ENCODE measurements at places on chromosomes 11 and 22.
A peak's percentile ranks its signal among the peaks of the same experiment; 100 is the strongest.

DNA sequence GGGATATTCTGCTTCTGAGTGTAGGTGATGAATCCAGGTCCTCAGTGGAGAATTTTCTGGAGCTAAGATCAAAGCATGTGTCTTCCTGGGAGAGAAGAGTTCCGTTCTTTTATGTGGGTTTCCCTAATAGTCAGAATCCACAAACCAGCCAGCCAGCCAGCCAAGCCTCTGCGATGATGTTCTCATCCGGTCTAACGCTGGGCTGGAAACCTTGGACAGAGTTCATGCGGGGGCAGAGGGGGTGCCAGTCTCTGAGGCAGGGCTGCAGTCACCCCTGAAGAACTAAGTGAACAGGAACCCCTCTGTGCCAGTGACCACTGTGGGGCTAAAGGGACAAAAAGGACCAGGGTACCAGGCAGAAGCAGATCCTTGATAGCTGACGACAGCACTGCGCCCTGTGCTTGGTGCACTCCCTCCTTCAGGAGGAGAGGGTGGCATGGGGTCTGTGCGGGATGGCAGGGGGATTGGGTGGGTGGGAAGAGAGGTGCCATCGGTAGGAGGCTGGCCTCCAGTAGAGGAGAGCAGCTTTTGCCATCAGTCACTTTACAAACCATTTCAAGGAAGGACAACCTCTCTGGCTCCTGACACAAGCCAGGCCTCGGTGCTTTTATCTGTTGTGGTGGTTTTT is 27.1 kb downstream of the ADAMTS15 start:
- DNase-seq = no peak

DNA sequence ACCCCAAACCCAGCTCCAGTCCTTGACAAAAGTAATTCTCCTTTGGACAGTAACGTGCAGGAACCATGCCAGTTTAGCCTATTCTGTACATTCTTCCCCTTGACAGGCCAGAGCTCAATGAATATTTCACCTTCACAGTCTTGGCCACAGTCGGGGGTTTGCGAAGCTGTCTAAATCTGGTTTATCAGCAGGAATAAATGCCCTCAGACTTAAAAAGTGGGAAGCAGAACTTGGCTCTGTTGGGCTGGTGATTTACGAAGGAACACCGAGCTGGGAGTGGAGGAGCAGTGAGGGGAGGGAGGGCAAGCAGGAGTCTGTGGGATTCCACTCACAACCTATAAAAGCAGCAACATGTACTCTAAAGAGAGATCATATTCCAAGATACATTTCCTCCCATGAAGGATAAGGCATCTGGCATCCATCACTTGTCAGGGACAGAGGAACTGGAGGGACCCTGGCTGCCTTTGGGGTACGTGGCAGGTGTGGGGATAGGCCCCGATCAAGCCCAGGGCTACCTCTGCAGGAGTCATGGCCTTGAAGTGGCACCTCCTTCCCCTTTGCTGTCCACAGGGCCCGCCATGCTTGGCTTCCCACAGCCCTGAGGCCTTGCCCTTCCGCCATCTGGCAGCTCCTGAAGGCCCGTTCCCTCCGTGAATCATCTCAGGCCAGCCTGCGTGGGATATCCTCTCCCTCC is 154.3 kb downstream of the ADAMTS15 start:
- DNase-seq = no peak

GRCh38 chr11:101326141-101326540 is 196.5 kb upstream of the PGR start:
- DNase-seq = no peak

DNA sequence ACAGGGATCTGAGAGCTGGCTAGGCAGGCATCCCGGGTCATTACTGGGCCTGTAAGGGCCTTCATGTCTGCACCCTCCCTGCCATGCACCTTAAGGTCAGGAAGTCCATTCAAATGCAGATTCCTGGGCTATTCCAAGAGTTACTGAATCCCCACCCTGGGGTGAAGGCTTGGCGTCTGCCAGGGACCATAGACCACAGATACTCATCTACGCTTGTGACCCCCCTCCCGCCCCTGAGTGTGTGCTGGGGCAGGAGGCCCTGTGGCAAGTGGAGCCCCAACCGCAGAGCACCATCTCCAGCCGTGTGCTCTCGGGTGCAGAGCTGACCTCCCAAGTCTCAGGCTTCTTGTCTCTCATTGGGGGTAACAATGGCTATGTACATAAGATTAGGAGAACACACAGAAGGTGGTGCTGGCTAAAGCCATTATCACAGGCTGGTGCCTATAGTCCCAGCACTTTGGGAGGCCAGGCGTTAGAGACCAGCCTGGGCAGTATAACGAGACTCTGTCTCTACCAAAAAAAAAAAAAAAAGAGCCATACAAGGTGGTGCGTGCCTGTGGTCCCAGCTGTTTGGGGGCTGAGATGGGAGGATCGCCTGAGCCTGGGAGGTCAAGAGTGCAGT is 19.1 kb upstream of the KCNQ1OT1 start:
- DNase-seq = no peak

DNA sequence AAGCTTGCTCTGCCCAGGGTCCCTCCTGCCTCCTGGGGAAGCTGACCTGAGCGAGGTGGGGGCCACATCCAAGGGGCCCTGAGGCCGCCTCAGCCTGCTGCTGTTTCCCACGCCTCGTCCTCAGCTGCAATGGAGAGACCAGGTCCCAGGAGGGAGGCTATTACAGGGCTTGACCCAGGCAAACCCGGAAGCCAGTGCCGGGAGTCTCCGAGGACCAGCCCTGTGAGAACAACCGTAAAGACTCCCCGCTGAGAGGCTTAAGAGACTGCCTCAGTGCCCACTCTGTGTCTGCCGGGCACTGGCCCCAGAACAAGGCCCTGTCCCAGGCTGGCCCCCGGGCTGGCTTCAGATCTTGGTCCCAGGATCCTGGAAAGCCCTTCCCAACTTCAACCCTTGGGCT is 124.3 kb upstream of the FGF3 start:
- no peak for DNase-seq

DNA sequence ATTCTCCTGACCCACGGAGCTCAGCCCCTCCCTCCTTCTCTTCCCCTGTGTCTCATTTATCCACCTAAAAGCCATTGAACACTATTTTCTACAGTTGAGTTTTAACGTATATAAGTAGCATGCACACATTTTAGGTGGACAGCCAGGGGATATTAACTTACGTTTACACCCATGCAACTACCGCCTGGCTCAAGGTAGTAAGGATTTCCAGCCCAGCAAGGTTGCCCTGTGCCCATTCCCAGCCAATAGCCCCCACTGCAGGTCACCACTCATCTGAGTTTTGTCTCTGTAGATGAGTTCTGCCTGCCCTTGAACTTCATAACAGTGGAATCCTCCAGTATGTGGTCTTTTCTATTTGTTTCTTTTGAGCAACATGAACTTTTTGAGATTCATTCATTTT is 65.4 kb downstream of the SMIM38 start:
- no peak for DNase-seq

GRCh38 chr11:6307876-6308275 is 12.4 kb downstream of the CAVIN3 start:
- no peak for DNase-seq

DNA sequence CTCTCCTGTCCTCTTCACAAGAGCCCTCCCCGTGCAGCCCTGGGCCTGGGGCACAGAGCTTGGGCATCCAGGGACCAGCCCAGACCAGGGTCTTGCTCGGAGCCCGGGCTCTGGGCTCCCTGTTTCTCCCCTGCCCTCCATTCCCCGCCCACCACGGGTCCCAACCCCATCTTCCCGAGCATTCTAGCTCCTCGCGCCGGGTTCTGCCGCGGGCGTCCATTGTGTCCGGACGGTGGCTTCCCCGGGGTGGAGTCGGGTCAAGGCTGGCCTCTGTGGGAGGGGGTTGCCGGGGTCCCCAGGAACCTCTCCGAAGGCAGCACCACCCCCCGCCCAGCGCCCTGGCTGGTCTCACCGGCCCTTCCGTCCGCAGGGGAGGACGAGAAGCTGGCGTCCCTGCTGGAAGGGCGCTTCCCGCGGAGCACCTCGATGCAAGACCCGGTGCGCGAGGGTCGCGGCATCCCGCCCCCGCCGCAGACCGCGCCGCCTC is 18.1 kb upstream of the ACR start:
- DNase-seq = no peak

- DNase-seq = peak; percentile 72
These were observed at the start of gene SLC25A22 for GRCh38 chr11:798093-798713. TSS of gene SLC25A22 (minus strand) at chr11:798281. CDS start at chr11:795006, 3,275 bp downstream.

GRCh38 chr22:24894220-24894975 is 52.1 kb downstream of the LHFPL7 start:
- peak; percentile 7 for DNase-seq

- no peak for DNase-seq
These were observed 330.3 kb upstream of the PITPNB start for GRCh38 chr22:28249402-28249801.

- no peak for DNase-seq
These were observed 9.2 kb upstream of the GAB2 start for GRCh38 chr11:78426845-78427244.

DNA sequence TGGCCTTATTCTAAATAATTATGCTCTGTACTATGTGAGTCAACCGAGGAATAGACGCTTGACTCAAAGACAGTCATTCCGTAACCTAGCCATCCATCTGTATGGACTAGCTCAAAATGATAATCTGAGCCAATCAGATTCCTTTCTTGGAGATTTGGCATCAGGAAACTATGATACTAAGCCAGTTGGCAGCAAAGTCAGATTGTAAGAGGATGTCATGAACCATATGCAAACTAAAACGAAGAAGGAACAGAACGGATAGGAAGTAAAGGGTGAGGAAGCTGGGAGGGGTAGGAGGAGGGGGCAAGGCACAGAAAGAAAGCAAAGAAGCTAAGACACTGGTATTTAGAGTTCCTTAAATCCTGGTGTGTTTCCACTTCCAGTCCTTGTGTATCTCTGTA is 10.7 kb upstream of the SESN3 start:
- DNase-seq = no peak

- DNase-seq = no peak
These were observed 13.1 kb upstream of the CENATAC start for GRCh38 chr11:118984825-118985224.

DNA sequence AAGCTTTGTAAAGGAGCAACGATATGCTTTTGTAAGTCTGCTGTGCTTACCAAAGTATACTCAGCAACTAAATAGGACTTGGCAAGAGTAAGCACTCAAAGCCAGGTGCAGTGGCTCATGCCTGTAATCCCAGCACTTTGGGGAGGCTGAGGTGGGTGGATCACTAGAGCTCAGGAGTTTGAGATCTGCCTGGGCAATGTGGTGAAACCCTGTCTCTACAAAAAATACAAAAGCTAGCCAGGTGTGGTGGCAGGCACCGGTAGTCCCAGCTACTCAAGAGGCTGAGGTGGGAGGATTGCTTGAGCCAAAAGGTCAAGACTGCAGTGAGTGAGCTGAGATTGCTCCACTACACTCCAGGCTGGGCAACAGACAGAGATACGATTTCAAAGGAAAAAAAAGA is 67.5 kb downstream of the PAK1 start:
- no peak for DNase-seq

- peak; percentile 90 for DNase-seq
These were observed 1.5 kb downstream of the CASTOR1 start for GRCh38 chr22:30287648-30288418.

GRCh38 chr11:83363312-83363711 is 77.1 kb upstream of the CCDC90B start:
- no peak for DNase-seq

- no peak for DNase-seq
These were observed 164.4 kb downstream of the TEAD1 start for GRCh38 chr11:12838463-12839123.

DNA sequence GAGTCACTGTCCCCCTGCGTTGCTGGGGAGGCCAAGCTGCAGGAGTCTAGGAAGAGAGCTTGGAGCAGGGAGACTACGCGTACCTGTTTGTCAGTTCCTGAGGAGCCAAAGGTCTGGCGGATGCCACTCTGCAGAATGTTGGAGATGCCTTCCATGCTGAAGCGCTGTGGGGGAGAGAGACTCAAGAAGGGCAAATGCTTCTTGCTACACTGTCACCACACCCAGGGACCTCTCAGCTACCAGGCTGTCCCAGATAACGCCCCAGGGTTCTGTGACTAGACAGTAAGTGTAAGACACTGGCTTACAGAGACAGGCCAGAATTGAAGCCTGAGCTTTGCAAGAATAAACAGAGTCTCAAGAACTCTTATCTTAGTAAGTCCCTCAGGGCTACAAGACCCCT is 42.0 kb downstream of the FEZ1 start:
- DNase-seq = no peak

DNA sequence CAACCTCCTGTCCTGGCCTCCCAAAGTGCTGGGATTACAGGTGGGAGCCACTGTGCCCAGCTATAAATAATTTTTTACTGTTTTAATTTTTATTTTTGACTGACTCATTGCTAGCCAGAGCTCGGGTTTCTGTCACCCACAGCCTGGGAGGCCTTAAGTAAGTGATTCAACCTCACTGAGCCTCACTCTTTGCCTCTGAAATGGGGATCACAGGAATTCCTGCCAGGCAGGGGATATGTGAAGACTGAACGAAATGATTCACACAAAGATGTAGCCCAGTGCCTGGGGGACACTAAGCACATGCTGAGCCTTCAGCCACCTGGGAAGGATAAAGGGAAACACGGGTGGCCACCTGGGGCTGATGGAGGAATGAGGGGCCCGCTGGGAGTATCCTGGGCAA is 3.8 kb upstream of the LRRC74B start:
- DNase-seq = no peak

DNA sequence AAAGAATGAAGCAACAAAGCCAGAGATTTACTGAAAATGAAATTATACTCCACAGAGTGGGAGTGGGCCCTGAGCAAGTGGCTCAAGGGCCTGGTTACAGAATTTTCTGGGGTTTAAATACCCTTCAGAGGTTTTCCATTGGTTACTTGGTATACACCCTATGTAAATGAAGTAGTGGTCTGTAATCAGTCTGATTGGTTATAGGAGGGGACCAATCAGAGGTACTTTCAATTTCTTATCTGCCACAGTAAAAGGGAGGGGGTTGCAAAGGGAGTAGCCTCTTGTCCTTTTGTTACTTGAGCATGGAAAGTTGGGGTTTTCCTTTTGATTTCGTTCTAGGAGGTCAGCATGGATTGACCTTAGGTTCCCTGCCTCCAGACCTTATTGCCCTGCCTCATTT is 63.5 kb downstream of the ATM start:
- DNase-seq = no peak

- no peak for DNase-seq
These were observed 360.5 kb downstream of the BUD13 start for GRCh38 chr11:116412118-116412889.

GRCh38 chr11:66311470-66311964 is 5.3 kb downstream of the CD248 start:
- DNase-seq = no peak

DNA sequence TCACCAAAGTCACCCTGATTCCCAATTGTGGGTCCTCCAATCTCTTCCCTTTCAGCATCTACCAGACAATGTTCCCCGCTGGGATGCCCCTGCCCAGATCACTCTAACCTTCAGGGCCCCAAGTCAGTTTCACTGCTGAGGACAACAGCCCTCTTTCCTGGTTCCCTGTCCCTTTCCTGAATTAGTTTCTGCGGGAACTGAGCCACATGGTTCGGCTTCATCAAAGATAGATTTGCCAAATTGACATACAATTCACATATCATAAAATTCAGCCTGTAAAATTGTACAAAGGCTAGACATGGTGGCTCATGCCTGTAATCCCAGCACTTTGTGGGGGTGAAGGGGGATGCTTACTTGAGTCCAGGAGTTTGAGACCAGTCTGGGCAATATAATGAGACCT is 10.1 kb downstream of the PRDX5 start:
- DNase-seq = no peak
